ENCODE measurements at places on chromosomes 11 and 22.

- DNase-seq = no peak
These were observed 624.8 kb upstream of the KIRREL3 start for GRCh38 chr11:127625402-127625801.

DNA sequence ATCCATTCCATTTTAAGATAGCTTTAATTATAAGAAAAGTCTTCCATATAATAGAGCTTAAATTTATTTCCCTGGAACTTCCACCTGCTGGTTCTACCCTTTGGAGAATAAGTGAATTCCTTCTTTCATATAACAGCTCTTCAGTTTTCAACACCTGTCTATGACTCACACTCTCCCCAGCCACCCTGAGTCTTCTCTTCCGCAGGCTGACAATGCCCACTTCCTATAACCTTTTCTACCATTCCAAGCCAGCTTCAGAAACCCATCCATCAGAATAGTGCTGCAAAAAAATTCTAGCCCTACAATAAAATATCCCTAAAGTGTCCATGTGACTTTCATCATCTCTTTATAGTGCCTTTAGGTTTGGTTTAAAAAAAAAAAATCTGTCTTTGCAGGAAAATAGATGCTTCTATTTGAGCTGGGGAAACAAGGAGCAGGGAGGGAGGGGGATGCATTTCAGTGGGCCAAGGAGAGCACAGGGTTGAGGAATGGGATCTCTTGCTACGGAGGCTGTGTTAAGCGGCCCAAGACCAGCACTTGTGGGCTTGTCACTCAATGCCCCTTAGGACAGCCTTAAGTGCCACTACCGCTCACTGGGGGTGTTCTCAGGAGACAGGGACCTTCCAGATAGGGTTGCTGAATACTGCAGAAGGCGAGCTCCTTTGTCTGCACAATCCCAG, 178.6 kb downstream of the DSCAML1 start:
- no peak for DNase-seq

- DNase-seq = no peak
These were observed 24.3 kb downstream of the ALKBH3 start for GRCh38 chr11:43904742-43905535.

DNA sequence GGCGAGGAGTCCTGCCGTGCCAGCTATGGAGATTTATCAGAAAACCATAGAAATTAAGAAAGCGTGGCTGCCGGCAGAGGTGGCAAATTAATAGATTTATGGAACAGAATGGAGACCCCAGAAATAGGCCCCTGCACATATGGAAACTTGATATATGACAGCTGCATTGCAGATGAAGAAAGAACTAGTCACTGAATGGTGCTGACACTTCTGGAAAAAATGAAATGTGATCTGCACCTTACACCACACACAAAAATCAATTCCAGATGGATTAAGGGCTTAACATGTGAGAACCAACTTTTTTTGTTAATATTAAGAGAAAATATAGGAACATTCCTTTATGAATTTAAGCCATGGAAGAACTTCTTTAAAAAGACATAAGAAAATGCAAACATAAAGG, 40.3 kb upstream of the TSKU start:
- DNase-seq = no peak

DNA sequence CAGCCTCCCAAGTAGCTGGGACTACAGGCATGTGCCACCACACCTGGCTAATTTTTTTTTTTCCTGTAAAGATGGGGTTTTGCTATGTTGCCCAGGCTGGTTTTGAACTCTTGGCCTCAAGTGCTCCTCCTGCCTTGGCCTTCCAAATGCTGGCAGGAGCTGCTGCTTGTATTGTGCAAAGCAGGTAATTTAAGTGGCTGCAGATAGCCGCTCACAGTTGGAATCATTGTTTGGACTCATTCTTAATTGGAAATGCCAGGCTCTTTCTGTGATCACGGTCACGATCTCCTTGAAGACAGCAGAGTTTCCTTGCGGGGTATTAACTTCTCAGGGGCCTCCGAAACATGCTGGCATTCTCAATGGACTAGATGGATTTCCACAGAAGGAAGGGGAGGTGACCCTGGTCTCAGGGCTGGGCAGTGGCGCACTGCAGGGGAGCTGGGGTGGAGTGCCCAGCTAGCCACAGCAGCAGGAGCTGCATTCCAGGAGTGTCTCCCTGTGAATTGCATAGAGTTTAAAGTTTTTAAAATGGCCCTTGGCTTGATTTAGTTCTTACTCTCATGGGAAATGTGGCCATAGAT, 136.1 kb downstream of the MORC2 start:
- no peak for DNase-seq

DNA sequence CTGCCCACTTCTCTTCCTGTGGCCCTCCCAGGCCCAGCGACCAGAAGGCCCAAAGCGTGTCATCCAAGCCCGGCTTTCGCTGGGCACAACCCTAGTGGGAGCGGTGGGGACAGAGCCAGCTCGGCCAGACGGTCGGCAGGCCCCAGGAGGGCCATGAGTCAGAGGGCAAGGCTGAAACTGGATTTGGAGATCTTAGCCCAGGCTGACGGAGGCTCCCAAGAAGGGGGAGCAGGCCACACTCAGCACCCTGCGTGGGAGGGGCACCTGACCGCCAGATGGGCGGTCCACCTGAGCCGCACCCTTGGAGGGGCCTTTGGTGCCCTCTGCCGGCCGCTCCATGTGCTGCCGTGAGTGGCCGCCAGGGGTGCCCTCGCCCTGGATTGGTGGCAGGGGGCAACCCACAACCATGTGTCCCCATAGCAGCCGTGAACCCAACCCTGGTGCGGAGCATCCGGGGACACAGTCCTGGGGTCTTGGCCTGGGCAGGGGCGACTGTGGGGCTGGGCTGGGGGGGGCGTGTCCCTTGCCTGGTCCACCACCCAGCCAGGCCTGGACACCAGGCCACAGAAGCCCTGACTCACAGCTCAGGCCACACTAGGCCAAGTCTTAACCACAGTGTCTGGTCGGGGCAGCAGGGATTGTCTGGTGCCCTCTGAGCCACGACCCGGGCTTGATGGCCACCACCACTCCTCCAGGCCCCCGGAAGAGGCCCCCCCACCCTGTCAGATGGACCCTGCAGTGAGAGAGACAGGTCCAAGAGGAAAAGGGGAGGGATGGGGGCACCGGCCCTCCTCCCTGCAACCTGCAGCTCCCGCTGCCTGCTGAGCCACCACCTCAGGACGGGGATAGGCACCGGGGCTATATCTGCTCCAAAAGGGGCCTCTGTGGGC, 19.2 kb upstream of the TALDO1 start:
- peak; percentile 50 for DNase-seq

DNA sequence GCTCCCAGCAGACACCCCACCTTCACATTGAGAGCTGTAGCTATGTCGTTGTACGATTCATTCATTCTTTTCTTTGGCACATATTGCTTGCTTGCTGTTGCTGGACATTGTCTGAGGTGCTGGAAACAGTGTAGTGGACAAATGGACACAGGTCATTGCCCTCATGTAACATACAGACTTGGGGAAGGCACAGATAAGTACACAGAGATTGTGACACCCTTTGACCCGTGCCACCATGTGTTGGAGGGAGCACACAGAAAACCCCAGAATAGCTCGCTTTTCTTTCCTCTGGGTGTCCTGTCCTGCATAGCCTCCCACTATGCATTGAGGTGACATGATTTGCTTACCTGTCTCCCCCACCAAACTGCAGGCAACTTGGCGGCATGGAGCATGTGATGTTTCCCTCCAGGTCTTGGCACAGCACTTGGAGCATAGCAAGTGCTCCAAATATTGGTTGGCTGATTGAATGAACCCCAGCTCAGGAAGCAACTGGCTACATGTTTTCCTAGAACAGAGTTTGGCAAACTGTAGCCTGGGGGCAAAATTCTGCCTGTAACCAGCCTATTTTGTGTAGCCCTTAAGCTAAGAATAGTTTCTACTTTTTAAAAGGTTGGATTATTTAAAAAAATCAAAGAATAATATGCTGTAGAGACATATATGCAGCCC, 30.9 kb upstream of the NECTIN1 start:
- DNase-seq = no peak

DNA sequence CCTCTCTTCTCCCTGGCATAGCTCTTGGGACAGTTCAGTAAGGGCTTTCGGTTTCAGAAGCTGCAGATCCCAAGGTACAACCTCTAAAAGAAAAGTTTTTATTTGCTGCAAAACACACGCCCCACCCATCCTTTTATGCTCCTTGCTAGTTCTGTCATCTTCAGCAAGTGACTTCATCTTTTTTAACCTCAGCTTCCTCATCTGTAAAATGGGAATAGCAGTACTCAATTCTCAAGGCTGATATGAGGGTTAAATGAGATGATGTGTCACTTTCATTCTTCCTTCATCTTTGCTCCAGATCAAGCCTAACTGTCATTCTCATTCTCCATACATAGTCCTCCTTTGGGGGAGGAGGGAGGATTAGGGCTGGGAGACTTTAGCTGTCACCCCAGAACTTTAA, 90.0 kb upstream of the ALX4 start:
- no peak for DNase-seq

DNA sequence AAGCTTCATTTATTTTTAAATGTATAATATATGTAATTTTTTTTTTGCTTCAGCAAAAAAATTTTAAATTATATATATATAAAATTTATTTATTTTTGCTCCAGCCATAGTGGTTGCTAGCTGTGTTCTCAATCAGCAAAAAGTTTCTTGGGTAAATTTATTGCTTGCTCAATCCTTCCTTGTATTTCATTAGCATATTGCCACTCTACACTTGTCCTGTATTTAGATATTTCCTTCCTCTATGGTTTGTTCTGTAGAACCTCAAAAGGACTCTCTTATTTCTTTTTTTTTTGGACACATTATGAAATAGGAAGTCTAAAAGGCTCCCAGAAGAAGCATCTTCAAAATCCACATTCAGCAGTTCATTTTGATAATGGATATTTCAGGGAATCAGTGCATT, 2.3 kb downstream of the PTPRJ start:
- DNase-seq = no peak

- no peak for DNase-seq
These were observed 341 bp downstream of the NAALADL1 start for GRCh38 chr11:65058012-65058411.

- DNase-seq = no peak
These were observed 11.9 kb downstream of the CD82 start for GRCh38 chr11:44577231-44577830.

DNA sequence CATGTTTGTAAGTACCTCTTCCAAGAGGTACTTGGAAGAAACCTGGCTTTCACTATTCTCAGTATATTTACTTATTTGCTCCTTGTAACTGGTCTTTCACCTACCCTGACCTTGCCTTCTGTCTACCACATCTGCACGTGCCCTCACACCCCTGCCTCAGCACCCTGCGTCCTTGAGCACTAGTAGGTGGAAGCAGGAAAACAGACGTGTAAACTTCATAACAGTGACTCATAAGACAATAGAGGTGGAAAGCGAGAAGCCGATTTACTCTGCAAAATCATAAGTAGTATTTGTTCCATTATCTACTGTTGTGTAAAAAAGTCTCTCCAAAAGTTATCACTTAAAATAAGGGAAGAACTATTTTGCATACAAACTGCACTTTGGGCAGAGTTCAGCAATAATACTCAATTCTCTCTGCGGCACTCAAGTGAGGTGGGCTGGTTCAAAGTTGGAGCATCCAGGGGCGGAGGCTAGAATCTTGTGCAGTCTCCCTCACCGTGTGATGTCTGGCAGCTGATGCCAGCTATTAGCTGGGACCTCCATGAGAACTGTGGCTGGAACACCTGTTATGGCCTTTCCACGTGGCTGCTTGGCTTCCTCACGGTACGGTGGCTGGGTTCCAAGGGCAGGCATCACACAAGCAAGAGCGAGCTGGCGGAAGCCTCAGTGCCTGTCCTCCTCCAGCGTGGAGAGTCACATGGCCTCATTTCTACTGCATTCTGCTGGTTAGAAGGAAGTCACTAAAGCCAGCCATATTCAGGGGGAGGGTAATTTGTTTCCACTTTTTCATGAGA, 30.4 kb downstream of the PACS1 start:
- peak; percentile 12 for DNase-seq

DNA sequence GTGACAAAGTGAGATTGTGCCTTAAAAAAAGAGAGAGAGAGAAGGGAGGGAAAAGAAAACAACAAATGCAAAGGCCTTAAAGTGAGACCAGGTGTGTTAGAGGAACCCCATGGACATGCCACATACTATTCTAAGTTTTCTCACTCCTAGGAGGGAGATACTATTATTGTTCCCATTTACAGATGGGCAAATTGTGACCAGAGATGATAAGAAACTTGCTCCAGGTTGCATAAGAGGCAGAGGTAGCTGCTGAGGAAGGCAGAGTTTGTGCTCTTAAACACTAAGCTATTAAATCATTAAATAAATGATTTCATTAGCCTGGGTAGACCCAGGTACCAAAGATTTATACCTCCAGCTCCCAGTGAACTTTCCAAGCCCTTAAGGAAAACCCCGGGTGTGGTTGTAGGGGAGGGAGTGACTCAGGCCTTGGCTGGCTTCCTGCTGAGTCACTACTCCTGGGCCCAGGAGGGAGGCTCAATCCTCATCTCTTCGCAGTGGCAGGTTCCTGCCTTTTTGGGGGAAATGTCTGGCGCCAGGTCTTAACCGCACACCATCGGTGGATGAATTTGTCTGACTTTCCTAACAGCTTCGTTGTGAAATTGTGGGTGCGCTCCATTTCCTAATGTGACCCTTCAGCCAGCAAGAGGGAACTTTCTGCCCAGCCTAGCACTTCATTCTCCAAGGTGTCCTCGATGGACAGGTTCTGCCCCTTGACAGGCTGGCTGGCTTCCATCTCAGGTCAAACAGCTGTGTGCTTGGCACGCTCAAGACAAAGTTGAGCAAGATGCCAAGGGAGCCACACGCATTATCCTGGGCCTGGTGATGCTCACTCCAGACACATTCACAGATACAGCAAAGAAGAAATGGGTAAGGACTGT, 33.4 kb upstream of the PTPRJ start:
- DNase-seq = no peak

Measured in NCI-H526 treated with DMSO at 0.1 percent for 48 hours (cell line).